ENCODE measurements at places on chromosomes 13 and 19. TPM values are rescaled to one million over a fixed set of nuclear protein-coding genes. Genes with fewer than 3 reads are reported as not detected.
A peak's percentile ranks its signal among the peaks of the same experiment; 100 is the strongest.

Gene KLK6
- 490 TPM for total RNA-seq

Gene MRPL34
- total RNA-seq: 70.8 TPM

Gene CEP89
- total RNA-seq: 29.3 TPM

Gene FUZ
- total RNA-seq: 50.0 TPM

Gene DLEU7
- total RNA-seq: not detected

Gene SIGLEC9
- not detected for total RNA-seq

Gene RRAS
- total RNA-seq: 36.6 TPM

Gene MAP3K10
- total RNA-seq: 29.5 TPM

Gene CBY2
- total RNA-seq: not detected

GRCh38 chr19:3323026-3323425, 43.4 kb upstream of the NFIC start:
- no peaks in the 10 kb centered on the region for H3K27me3 ChIP-seq
- DNase-seq: no peak
- H3K4me1 ChIP-seq: no peaks in the 10 kb centered on the region
- H3K36me3 ChIP-seq: no peaks in the 10 kb centered on the region

GRCh38 chr13:26946684-26947343, 186.2 kb upstream of the GPR12 start:
- no peak overlapping the region for H3K4me3 ChIP-seq
- H3K36me3 ChIP-seq: no peaks in the 10 kb centered on the region
- 0 out of 2 replicates have a peak, but pooled peaks cover 6% of the 10 kb centered on the region for H3K4me1 ChIP-seq
- H3K27me3 ChIP-seq: 0 out of 2 replicates have a peak, but pooled peaks cover under 1% of the 10 kb centered on the region
- H3K27ac ChIP-seq: no peak overlapping the region
- DNase-seq: no peak

- H3K27me3 ChIP-seq: no peaks in the 10 kb centered on the region
- 0 out of 2 replicates have a peak, but pooled peaks cover 13% of the 10 kb centered on the region for H3K4me1 ChIP-seq
- H3K36me3 ChIP-seq: peaks cover 67% of the 10 kb centered on the region
- no peak overlapping the region for H3K4me3 ChIP-seq
- DNase-seq: peak; percentile 47
Observed at GRCh38 chr19:23769691-23770468, 11.2 kb upstream of the ZNF681 start.

DNA sequence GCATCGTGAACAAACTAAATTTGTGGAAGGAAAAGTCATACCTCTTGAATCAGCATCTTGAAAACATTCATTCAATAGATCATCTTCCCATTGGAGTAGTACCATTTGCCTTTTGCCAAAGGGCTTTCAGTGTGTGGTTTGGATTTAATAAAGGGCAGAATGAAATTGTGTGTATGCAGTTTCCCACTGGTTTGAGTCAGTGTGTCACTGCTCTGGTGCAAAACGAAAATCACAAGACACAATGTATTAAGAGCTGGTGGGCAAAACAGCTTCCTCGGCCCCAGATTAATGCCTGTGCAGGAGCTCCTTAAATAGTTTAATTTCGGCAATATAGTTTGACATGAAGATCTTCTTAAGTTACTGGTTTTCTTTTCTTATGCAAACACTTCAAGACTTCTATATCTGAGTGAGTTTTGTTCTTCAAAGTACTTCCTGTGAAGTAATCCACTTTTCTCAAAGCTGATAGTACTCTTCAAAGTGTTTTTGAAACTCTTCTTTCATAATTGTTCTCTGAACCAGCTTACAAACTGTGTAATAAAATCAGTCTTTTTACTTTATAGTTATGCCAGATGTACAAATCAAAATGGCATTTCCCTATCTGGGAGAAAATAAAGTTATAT, 32.1 kb downstream of the RASL11A start:
- H3K27me3 ChIP-seq: peaks cover 13% of the 10 kb centered on the region
- no peak overlapping the region for H3K4me3 ChIP-seq
- no peaks in the 10 kb centered on the region for H3K4me1 ChIP-seq
- H3K27ac ChIP-seq: no peak overlapping the region
- no peak for DNase-seq

- H3K36me3 ChIP-seq: peaks cover 11% of the 10 kb centered on the region
- no peak overlapping the region for H3K27ac ChIP-seq
- H3K4me1 ChIP-seq: no peaks in the 10 kb centered on the region
- H3K27me3 ChIP-seq: no peaks in the 10 kb centered on the region
Observed at GRCh38 chr13:28237944-28238343, 99.6 kb downstream of the PAN3 start.

DNA sequence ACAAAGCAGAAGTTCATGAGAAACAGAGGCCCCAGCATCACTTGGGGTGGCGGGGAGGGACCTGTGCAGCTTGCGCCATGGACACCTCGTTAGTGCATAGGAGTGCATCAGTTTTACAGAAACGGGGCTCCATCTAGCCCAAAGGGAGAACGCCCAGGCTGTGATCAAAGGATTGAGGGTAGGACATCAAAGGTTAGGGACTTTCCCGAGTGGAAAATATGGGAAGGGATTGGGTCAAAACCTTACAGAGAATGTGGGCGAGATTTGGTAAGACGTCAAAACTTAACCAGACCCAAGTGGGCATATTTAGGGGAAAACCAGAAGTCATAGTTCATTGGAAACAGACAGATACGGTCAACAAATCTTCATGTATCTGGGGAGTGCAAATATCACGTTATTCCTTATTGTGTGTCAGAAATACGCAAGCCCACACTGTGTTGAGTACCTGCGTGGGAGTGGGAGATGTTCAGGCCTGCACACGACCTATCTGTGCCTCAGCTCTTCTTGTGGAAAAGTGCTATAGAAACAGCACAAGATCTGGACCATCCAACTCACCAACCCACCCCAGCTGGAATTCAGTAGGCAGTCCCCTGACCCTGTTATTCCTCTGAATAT, 9.4 kb upstream of the GRAMD1A start:
- DNase-seq: no peak
- H3K4me1 ChIP-seq: peaks cover 13% of the 10 kb centered on the region
- H3K27ac ChIP-seq: no peak overlapping the region
- H3K36me3 ChIP-seq: no peaks in the 10 kb centered on the region

DNA sequence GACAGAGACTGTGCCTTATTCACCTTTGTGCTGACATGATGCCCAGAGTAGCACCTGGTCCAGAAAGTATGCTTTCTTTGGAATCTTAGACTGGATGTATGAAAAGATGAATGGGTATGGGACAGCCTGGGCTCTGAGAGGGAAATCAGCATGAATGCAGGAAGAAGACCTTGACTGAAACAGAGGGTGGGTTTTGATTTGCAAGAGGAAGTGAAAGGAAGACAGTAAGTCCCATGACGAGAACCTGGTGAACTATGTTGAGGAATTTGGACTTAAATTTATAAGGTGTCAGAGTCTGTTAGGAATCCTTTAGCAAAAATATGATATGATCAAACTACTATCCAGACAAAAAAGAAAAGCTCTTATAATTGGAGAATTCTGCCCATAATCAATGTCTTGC, 301.9 kb downstream of the SPRY2 start:
- H3K27ac ChIP-seq: no peak overlapping the region
- H3K36me3 ChIP-seq: no peaks in the 10 kb centered on the region
- H3K4me3 ChIP-seq: no peak overlapping the region
- no peaks in the 10 kb centered on the region for H3K27me3 ChIP-seq

GRCh38 chr13:111165241-111166010, 50.3 kb downstream of the ARHGEF7 start:
- H3K36me3 ChIP-seq: no peaks in the 10 kb centered on the region
- H3K27ac ChIP-seq: no peak overlapping the region
- H3K4me3 ChIP-seq: no peak overlapping the region

DNA sequence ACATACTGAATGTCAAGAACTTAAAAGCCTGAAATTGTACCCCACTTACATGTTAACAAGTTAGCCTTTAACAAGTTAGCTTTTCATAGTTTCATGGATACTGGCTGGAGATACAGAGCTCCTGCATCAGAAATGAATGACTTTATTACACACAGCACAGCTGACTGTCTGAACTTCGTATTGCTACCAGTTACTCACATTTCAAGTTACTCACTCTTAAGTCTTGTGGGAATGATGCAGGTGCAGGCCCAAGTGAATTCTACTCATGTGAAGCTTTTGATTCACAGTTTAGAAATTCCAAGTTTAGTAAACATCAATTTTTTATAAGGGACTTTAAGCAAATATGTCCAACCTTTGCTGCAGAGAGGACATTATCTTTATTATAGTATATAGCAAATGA, 762.2 kb upstream of the PRR20A start:
- no peak for DNase-seq
- H3K4me1 ChIP-seq: no peaks in the 10 kb centered on the region
- no peaks in the 10 kb centered on the region for H3K36me3 ChIP-seq
- no peak overlapping the region for H3K4me3 ChIP-seq
- no peak overlapping the region for H3K27ac ChIP-seq
- no peaks in the 10 kb centered on the region for H3K27me3 ChIP-seq

DNA sequence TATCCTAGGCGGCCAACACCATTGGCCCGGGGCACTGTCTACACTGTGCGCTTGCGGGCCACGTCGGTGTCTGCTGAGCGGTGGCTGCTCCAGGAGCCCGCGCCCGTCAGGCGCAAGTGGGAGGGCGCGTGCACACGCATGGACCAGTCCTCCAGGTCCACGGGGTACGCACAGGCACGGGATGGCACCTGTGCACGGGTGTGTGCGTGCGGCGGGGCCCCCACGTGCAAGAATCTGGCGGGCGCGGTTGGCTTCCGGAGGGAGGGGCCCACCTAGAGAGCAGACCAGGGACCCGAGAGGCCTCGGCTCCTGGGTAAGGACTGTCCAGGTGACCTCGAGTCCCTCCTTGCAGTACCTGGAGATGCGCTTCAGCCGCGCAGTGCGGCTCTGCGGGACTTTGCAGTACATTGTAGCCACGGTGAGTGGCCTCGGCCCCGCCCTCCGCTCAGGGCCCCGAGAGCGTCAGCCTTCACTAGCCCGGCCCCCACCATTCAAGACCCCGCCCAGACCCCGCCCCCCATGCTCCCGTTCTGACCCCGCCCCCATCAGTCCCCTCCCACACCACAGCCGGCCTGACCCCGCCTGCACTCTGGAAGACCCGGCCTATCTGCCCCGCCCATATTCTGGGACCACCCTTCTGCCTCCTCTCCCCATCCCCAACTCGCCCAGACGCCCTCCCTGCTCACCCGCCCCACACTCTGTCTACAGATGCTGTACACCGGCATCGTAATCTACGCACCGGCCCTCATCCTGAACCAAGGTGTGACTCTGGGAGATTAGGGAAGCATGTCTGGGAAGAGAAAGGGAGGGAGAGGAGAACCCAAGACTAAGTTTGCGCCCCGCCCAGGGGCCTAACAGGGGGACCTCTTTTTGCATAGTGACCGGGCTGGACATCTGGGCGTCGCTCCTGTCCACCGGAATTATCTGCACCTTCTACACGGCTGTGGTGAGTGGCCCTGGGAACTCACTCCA, 2.3 kb downstream of the SLC5A5 start:
- H3K27me3 ChIP-seq: peaks cover 4% of the 10 kb centered on the region
- no peaks in the 10 kb centered on the region for H3K36me3 ChIP-seq
- peak overlapping the region; percentile 53 for H3K4me3 ChIP-seq
- H3K4me1 ChIP-seq: peaks cover 5% of the 10 kb centered on the region

- H3K4me1 ChIP-seq: peaks cover 31% of the 10 kb centered on the region
- H3K4me3 ChIP-seq: peak overlapping the region; percentile 5
- no peaks in the 10 kb centered on the region for H3K27me3 ChIP-seq
- no peaks in the 10 kb centered on the region for H3K36me3 ChIP-seq
- DNase-seq: peak; percentile 89
Observed at GRCh38 chr19:44566984-44567383, 37.5 kb upstream of the CEACAM20 start.

DNA sequence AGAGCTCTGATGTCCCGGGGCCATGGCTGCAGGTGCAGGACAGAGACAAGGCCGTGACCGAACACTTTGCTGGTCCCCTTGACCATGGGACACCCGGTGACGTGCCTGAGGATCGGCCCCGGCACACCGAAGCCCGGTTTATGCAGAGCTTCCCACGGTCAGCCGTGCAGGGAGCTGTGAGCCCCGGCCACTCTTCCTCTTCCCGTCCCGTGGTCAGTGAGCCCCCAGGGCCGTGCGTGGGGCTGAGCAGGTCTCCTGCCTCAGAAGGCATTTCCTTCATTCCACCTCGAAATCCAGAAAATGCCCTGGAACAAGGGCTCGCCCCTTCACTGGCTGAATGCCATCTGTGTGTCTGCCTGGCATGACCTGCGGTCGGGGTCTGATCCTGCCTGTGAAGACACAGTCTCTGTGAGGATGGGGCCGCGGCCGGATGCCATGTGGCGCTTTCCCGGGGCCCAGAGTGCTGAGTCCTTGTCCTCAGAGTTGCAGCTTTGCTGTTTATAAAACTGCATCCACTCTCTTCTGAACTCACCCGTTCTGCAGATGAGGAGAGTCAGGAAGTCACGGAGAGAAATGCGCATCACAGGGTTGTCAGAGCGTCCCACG, 16.9 kb downstream of the MCF2L start:
- H3K4me3 ChIP-seq: no peak overlapping the region
- no peak for DNase-seq
- no peaks in the 10 kb centered on the region for H3K36me3 ChIP-seq
- H3K4me1 ChIP-seq: peaks cover 8% of the 10 kb centered on the region
- no peak overlapping the region for H3K27ac ChIP-seq
- H3K27me3 ChIP-seq: no peaks in the 10 kb centered on the region

GRCh38 chr13:112969692-112970338, 801 bp downstream of the MCF2L start:
- H3K36me3 ChIP-seq: no peaks in the 10 kb centered on the region
- H3K27me3 ChIP-seq: no peaks in the 10 kb centered on the region
- H3K4me3 ChIP-seq: peak overlapping the region; percentile 72
- peaks cover 15% of the 10 kb centered on the region for H3K4me1 ChIP-seq

DNA sequence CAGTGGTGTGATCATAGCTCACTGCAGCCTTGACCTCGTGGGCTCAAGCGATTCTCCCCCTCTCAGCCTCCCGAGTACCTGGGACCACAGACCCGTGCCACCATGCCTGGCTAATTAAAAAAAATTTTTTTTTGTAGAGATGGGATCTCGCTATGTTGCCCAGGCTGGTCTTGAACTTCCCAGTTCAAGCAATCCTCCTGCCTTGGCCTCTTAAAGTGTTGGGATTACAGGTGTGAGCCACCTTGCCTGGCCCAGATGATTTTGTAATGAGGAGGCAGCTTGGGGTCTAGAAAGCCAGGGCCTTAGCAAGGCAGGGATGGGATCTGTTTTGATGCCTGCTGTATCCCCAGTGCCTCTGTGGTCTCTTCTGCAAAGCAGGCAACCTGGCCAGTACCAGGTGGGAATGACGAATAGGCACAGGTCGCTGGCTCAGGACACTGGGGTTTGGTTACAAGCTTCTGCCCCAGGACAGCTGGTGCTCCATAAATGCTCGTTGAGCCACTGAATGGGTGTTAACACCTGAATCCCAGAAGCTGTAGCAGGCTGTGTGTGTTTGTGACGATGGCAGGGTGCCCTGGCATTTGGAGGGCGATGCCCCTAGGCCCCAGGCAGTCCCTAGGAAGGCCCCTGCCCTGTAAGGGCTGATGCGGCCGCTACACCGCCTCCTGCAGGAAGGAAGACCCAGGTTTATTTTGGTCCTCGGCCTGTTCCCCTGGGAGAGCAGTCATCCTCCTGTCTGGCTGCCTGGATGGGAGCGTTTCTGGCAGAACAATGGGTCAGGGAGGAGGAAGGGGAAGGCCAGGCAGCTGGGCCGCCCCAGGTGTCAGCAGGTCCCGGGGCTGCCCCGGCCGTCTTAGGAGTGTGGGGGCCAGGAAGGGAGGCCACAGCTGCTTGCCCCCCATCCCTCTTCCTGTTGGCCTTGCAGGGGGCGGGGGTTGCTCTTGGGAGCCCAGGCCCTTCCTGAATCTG, 8.6 kb downstream of the TNFAIP8L1 start:
- no peak overlapping the region for H3K27ac ChIP-seq
- H3K36me3 ChIP-seq: no peaks in the 10 kb centered on the region
